ENCODE measurements at places on chromosomes 6 and 20.

GRCh38 chr6:149855040-149855654, 9.0 kb downstream of the LRP11 start:
- no peak for DNase-seq

GRCh38 chr6:101393251-101393828, at the start of gene GRIK2:
Gene GRIK2, plus strand, starts transcription at chr6:101393708.
- no peak for DNase-seq

- no peak for DNase-seq
Observed at GRCh38 chr6:116316772-116317467, 37.2 kb upstream of the TSPYL1 start.

- DNase-seq = no peak
Observed at GRCh38 chr6:151044465-151045441, 179.3 kb downstream of the MTHFD1L start.

- DNase-seq = no peak
Observed at GRCh38 chr6:15620611-15621010, 42.2 kb downstream of the DTNBP1 start.

- no peak for DNase-seq
Observed at GRCh38 chr20:36312724-36313441, 6.7 kb downstream of the DLGAP4 start.

DNA sequence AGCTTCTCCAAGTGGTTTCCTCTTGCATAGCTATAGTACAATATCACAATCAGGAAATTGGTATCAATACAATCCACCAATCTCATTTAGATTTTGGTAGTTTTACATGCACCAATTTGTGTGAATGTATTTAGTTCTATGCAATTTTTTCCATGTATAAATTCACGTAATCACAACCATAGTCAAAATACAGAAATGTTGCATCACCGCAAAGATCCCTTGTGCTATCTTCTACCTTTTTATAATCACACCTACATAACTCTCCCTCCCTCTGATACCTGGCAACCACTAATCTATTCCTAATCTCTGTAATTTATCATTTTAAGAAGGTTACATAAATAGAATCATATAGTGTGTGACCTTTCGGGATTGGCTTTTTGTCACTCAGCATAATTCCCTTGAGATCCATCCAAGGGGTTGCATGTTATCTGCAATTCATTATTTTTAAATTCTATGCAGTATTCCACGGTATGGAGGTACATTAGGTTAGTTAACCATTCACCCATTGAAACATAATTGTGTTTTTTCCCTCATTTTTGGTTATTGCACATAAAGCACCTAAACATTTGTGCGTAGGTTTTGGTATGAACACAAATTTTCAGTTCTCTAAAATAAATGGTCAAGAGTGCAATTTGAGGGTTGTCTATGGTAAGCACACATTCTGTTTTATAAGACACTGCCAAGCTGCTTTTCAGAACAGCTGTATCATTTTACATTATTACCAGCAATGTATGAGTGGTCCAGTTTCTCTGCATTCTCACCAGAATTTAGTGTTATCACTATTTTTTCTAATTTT, 95.1 kb upstream of the SLC22A23 start:
- no peak for DNase-seq
